H1 (cell line): ENCODE measurements at places on chromosomes 5 and 9.

GRCh38 chr9:3675946-3676345 is 150.1 kb upstream of the RFX3 start:
- H3K36me3 ChIP-seq: no peaks in the 10 kb centered on the region
- no peak for DNase-seq
- no peaks in the 10 kb centered on the region for H3K4me1 ChIP-seq
- no peak overlapping the region for H3K27ac ChIP-seq
- no peak overlapping the region for H3K4me3 ChIP-seq

DNA sequence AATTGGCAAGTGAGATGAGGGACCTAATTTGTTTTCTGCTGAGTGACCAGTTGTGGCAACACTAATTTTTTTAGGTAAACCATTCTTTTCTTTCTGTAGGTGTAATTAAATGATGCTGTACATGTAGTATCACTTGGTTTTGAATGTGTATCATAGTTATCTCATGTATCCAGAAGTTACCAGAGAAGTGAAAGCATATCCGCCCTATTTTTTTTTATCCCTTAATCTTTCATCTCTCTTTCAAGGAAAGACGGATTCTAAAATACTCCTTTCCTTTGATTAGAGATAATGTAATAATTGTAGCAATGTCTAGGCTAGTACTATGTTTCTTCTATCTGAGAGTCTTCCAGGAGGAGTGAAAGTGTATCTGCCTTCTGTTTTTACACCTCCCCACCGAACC is 7.1 kb downstream of the KDM3B start:
- no peak overlapping the region for H3K4me3 ChIP-seq
- DNase-seq: no peak
- H3K27me3 ChIP-seq: no peaks in the 10 kb centered on the region
- H3K4me1 ChIP-seq: peaks cover 3% of the 10 kb centered on the region; the same call in 1 of the 2 replicates
- no peaks in the 10 kb centered on the region for H3K36me3 ChIP-seq

DNA sequence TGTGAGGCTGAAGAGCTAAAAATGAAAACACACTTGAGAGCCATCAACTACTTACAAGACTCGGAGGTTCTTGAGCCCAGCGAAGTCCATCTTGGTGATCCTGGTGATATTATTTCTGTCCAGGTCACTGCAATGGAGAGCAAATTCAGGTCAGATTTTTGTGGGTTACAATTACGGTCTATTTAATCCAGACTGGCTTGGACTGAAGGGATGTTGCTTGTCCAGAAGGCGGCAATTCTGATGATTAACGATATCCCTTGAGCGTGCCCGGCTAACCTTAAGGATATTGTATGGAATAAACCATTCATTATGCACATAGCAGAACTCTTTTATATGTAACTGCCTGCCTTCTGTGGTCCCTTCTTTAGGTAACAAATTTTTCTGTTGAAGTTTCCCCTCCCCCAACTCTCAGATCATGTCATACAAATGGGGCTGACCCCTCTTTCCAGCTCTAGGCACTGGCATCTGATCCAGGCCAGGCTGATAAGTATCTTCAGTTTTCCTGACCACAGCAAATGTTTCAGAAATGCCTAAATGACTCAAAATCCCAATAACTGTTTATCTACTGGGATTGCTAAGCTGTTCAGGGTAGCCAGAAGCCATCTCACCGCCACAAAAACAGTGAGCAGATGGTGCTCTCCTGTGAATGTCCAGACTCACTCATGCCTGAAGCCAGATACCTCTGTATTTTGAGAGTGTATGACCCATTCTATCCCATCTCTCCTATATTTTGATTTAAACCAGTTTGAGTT is 49.4 kb downstream of the SLIT3 start:
- no peak for DNase-seq
- no peaks in the 10 kb centered on the region for H3K4me1 ChIP-seq
- H3K27ac ChIP-seq: no peak overlapping the region
- H3K36me3 ChIP-seq: no peaks in the 10 kb centered on the region

GRCh38 chr5:79236970-79237739 is 1.2 kb downstream of the JMY start:
- no peaks in the 10 kb centered on the region for H3K4me1 ChIP-seq
- H3K4me3 ChIP-seq: peak overlapping the region; percentile 70
- H3K27ac ChIP-seq: peak overlapping the region; percentile 92; the same call in 1 of the 2 replicates
- no peaks in the 10 kb centered on the region for H3K36me3 ChIP-seq
- no peak for DNase-seq
- no peaks in the 10 kb centered on the region for H3K27me3 ChIP-seq

- H3K27ac ChIP-seq: no peak overlapping the region
- H3K27me3 ChIP-seq: no peaks in the 10 kb centered on the region
- no peak overlapping the region for H3K4me3 ChIP-seq
- peaks cover 2% of the 10 kb centered on the region; the same call in 1 of the 2 replicates for H3K4me1 ChIP-seq
- DNase-seq: no peak
Measured at GRCh38 chr5:574906-575305, 37.2 kb upstream of the CEP72 start.

GRCh38 chr5:107199756-107200155 is 471.0 kb downstream of the EFNA5 start:
- DNase-seq: no peak
- no peak overlapping the region for H3K4me3 ChIP-seq
- no peak overlapping the region for H3K27ac ChIP-seq

DNA sequence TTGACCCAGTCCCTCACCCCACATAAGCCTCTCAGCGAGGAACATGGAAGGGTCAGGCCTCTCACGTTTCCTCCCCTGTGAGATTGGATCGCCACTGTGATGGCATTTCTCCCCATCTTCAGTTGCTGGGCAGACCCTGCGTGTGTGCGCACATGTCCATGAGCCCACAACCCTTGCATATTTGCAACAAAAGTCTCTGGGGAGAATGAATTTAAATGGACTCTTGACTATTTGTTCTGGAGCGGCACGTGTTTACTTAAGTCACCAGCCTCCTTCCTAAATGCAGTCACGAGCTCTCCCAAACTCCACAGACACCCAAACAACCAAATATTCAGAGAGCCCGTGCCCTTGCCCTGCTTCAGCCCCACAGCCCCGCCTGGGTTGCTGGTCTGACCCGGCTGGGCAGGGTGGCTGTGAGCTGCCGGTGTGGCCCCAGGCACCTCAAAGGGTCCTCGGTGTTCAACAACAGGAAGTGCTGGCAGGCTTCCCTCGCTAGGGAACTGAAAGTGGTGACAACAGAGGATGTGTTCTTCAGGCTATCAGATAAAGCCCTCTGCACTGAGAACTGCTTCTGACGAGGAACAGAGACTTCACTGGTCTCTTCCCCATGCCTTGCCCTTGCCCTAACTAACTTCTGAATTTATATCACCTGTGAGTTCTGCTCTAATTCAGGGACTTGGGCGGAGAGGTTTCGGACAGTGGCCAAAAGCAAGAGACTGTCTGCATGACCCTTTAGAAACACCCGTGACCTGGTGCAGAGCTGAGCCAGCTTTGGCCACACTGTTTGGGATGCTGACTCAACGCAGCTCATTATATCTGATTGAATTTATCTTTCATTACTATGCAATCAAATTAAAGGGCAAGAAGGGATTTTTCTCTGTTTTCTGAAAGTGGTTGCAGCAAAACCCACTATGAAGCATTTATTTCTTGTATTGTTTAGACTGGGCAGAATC is 19.2 kb upstream of the CD180 start:
- H3K4me3 ChIP-seq: no peak overlapping the region
- H3K27ac ChIP-seq: no peak overlapping the region
- DNase-seq: no peak
- no peaks in the 10 kb centered on the region for H3K27me3 ChIP-seq
- no peaks in the 10 kb centered on the region for H3K36me3 ChIP-seq

GRCh38 chr9:24398466-24398865 is 147.2 kb downstream of the IZUMO3 start:
- H3K27ac ChIP-seq: no peak overlapping the region
- no peak overlapping the region for H3K4me3 ChIP-seq
- no peaks in the 10 kb centered on the region for H3K27me3 ChIP-seq
- no peaks in the 10 kb centered on the region for H3K4me1 ChIP-seq

DNA sequence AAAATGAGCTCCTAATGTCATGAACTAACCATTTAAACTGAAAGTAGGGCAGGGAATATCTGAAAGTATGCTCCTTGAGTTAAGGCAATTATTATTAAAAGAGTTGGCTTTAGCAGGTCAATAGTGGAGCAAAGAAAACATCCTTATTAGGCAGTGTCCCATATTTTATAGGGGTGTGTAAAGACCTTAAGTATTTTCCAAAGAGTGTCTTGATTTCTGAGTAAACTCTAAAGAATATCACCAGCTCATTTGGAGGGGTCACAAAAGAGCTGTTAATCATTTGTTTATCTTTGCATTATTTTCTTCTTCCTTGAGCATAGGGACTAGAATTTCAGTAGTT is 109.3 kb downstream of the MUSK start:
- no peaks in the 10 kb centered on the region for H3K36me3 ChIP-seq
- no peak for DNase-seq
- no peak overlapping the region for H3K4me3 ChIP-seq
- no peaks in the 10 kb centered on the region for H3K27me3 ChIP-seq
- H3K4me1 ChIP-seq: no peaks in the 10 kb centered on the region
